ENCODE measurements at places on chromosomes 2 and 18. TPM values are rescaled to one million over a fixed set of nuclear protein-coding genes. Genes with fewer than 3 reads are reported as not detected.

GRCh38 chr18:44830581-44830980, 149.9 kb downstream of the SETBP1 start:
- DNase-seq, result no peak

GRCh38 chr2:7930800-7931635, 750.8 kb upstream of the ID2 start:
- no peak for DNase-seq

DNA sequence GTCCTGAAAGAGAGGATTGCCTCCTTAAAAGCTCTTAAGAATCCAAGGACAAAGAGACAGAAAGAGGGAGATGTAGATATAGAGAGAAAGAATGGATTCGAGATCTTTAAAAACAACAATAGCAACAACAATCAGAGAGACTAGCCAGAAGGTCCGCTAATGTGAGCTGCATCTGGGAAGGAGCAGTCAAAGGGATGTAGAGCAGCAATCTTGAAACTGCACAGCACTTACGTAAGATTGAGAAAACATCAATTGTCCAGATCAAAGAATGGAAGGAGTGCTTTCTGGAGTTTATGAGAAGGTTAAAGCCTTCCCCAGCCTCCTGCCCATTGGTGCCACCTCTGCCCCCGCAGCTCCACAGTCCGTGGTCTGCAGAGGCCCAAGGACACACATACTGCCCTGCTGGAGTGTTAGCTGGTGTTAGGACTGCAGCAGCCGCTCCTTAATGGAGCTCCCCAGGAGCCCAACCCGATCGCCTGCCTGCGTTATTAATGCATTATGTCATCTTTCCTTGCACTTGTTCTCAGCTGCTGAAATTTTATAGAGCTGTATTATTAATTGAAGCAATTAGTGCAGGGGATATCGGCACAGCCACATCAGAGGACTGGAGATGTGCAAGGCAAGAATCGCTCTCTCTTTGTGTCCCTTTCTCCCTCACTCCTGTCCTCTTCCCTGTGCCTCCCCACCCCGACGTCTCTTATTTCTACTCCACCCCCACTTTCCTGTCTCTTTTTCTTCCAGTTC, 94.2 kb upstream of the STPG4 start:
- no peak for DNase-seq

DNA sequence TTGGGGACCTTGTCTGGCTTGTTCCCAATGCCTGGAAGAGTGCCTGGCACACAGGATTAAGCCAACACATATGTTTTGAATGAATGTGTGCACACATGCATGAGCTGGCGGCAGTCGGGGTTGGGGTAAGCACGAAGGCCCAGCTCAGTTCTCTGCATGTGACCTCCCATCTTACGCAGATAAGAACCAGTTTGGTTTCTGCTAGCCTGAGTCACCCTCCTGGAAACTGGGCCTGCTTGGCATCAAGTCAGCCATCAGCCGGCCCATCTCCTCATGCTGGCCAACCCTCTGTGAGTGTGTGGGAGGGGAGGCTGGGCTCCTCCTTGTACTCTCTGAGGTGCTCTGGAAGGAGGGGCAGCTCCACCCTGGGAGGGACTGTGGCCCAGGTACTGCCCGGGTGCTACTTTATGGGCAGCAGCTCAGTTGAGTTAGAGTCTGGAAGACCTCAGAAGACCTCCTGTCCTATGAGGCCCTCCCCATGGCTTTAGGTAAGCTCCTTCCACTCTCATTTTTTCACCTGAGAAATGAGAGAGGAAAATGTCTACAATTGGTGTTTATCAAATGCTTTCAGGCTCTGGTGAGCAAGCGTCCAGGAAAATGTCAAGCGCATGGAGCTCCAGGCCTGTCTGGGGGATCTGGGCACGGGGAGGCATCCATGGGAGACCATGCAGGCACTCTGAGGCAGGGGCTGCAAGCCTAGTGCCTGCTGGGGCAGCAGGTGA, 9.7 kb upstream of the IL1RN start:
- no peak for DNase-seq

GRCh38 chr2:127355407-127356008, 32.3 kb downstream of the MAP3K2 start:
- DNase-seq, result peak; percentile 26

TTC27 gene
- 25.3 TPM for total RNA-seq

All from osteoblast (primary cell).